ENCODE measurements at places on chromosomes 3 and 15.

- DNase-seq, result no peak
Observed at GRCh38 chr3:30333903-30334302, 272.5 kb upstream of the TGFBR2 start.

DNA sequence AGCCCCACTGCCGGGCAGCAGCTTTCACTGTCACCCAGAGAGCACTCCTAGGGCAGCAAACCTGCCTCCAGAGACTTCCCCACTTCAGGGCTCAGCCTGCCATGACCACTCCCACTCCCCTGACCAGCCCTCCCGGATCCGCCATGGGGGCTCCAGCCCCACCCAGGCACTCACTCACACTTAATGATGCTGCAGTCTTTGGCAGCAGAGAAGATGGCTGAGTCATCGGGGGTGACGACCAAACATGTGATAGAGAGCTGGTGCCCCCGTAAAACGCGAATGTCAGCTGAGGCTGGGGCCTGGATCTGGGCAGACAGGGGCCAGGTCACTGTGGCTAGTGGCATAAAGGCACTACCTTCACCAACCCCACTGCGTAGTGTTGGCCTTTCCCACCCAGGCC, 4.7 kb downstream of the RRP9 start:
- DNase-seq, result no peak

GRCh38 chr3:13040361-13041074, 32.7 kb downstream of the IQSEC1 start:
- DNase-seq, result no peak

GRCh38 chr3:23796518-23796917, 9.2 kb upstream of the UBE2E1 start:
- DNase-seq, result no peak

DNA sequence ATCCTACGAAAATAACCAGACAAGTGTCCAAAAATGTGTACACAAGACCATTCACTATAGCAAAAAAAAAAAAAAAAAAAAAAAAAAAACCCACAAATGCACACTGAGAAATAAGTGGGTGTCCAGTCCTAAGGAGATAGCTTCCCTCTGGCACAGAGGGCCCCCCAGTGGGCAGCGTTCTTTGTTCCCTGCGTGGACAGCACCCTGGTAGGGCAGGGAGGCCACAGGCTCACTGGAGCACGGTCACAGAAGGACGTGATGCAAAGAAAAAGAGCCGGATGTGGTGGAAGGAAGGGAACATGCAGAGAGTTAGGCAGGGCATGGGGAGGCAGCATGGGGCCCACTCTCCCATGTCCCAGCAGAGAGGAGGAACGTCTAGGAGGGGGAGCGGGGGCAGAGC, 210.7 kb upstream of the NSMCE3 start:
- no peak for DNase-seq

- no peak for DNase-seq
Observed at GRCh38 chr3:126313166-126313565, 44.0 kb downstream of the KLF15 start.

- no peak for DNase-seq
Observed at GRCh38 chr3:182414586-182414985, 378.7 kb upstream of the ATP11B start.

- DNase-seq, result no peak
Observed at GRCh38 chr3:29441422-29441821, 160.6 kb downstream of the RBMS3 start.

GRCh38 chr3:72265256-72266015, 480.5 kb upstream of the PROK2 start:
- DNase-seq, result no peak

DNA sequence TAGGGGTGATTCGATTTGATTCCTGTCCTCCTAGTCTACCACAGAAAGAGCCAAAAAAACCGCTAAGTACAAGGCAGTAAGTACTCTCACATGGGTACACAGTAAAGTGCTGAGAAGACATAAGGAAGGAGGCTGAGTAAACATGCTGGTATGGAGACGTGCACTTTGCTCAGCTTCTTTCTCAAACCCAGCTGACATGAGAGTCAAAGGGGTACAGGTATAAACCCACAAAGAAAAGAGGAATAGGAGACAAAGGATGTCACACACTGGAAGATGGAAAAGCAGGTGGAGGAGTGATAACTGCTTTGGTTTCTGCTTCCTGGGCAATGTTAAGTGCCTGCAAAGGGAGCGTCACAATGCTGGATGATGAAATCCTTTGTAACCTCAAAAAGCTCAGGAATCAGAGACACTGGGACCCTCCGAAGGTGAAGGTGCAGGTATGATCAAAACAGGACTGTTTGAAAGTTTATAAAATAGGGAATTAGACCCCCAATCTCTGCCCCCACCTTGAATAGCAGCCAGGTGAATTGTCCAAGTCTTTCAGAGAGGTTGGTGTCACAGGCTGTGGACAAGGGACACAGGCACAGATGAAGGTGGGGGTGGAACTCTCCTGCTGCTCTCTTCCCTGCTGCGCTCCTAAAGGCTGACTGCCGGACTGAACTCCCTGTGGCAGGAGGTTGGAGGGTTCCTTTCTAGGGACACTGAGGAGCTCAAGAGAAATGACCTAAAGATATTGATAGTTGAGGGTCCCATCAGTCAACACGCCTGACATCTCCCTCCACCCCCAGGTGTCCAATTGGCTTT, 101.8 kb downstream of the RAB11A start:
- DNase-seq, result no peak

DNA sequence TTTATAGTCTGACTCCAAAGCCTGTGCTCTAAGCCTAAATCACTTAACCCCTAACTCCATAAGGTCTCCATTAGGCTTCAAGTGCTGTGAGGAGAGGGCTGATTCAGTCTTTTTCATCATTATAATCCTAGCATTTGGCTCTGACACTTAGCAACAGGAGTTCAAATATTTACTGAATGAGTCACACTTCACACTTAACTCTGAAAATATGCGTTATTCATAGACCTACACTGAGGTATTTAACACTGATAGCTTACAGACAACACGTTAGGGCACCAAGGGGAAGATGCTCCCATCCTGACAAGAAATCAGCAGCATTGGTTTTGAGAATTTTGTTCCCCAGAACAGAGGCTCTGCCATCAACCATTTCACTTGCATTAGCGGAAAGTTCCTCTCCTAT, 53.5 kb downstream of the MSL2 start:
- DNase-seq, result no peak

DNA sequence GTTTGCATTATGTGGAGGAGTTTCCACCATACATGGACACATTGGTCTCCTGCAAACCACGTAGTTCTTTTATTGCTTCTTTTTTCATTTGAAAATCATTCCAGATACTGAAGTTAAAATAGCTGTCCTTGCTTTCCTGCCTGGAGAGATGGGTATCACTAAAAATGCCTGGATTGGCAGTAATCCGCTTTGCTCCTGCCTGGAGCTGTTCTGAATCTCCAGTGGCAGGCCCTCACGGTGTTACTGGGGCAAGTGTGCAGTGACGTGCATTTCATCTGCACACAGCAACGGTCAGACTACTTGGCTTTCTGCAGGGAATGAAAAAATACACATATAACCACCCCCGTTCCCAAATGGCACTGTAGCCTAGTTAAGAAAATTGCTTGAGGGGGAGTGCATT, 272.9 kb downstream of the IL5RA start:
- no peak for DNase-seq

GRCh38 chr3:151544164-151544548, 83.3 kb upstream of the IGSF10 start:
- DNase-seq, result no peak

GRCh38 chr3:48372377-48372770, 355 bp downstream of the FBXW12 start:
- DNase-seq, result no peak

GRCh38 chr3:24684506-24685023, 189.9 kb upstream of the THRB start:
- no peak for DNase-seq

GRCh38 chr3:24311881-24312280, 182.8 kb downstream of the THRB start:
- no peak for DNase-seq

GRCh38 chr15:98813951-98814350, 165.6 kb downstream of the IGF1R start:
- no peak for DNase-seq

DNA sequence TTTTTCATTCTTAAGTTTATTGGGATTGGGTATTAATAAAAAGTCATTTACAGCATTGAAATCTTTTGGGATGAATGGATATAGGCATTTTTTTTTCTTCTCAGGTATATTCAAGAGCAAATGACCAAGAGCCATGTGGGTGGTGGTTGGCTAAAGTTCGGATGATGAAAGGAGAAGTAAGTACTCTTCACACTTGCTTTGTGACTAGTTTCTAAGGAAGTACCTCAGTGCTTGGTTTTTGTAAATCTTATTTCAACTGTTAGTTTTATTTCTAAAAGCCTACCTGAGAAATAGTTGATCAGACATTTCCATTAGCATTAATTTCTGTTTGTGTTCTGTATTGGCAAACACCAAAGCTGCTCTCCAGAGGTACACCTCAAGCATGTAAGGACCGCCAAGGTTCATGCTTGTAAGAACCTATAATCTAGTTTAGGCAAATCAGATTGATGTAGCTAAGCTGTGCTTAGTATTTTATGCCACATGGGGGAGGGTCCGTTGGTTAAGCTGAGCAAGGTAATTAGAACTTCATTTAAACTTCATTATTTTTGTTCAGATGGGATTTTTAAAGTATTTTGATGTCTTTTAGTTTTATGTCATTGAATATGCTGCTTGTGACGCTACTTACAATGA, 35.4 kb downstream of the FXR1 start:
- no peak for DNase-seq

DNA sequence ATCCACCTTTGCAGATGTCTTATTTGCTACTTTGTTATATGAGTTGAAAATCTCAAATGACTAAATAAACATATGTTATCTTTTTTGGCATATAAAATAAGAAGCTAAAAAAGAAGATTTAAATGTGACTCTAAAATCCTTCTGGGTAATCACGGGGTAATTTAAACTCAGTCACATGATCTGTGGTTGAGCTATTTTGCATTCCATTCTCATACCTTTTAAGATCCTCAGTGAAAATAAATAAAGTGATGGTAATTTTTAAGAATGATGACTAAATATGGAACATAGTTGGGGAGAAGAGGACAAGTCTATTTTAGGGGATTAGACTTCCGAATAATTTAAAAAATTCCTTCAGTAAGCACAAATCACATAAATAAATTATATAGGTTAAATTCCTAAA, 1076.8 kb downstream of the TUSC7 start:
- DNase-seq, result no peak

- no peak for DNase-seq
Observed at GRCh38 chr15:71648095-71648494, 162.3 kb upstream of the NR2E3 start.

GRCh38 chr15:41911691-41912345, 18.0 kb upstream of the SPTBN5 start:
- no peak for DNase-seq

DNA sequence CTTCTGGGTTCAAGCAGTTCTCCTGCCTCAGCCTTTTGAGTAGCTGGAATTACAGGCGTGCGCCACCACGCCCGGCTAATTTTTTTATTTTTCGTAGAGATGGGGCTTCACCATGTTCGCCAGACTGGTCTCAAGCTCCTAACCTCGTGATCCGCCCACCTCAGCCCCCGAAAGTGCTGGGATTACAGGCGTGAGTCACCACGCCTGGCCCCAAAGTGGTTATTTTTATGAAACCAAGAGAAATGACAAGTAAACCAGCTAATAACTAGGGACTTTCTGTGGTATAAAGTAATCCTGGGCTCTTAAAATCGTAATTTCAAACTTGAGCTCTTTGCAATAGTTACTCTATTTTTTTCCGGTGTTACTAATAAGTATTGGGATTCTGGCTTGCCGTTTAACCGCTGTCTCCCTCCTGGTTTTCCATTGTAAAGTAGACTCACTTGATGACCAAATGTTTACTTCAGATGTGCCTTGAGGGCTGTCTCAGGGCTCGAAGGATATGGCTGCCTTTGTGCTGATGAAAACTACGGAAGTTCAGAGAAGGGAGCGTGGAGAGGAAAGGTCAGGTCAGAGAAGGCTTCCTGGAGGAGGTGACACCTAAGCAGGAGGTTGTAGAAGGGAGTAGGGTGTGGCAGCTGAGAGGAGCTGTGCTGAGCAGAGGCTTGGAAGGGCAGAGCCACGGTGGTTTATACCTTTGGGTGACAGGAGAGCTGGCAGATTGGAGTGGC, 4.2 kb downstream of the ZSCAN2 start:
- DNase-seq, result no peak

DNA sequence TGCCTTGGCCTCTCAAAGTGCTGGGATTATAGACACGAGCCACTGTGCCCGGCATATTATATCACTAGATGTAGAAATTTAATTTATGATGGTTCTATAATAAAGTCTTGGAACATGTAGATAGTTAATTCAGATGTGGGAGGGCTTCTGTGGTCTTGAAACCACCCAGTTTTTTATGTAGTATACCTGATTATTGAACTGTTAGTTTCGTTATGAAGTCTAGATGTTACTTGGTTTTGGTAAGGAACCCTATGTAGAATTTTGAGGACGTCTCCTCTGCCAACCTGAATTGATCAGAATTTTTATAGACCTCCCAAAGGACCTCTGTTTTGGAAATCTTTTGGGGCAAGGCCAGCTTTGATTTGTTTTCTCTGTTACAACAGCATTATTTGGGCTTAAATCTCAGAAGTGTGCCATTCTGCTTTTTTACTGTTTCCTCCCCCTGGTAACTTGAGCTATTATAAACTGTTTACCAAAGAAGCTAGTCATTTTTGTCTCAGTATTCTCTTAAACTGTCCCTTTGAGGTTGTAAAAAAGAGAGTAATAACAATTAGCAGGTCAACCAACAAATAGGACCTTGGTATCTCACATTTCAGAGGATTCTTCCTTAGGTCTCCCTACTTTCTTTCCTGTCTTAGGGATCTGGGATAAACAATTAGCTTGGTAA, 20.8 kb downstream of the AKAP13 start:
- no peak for DNase-seq

DNA sequence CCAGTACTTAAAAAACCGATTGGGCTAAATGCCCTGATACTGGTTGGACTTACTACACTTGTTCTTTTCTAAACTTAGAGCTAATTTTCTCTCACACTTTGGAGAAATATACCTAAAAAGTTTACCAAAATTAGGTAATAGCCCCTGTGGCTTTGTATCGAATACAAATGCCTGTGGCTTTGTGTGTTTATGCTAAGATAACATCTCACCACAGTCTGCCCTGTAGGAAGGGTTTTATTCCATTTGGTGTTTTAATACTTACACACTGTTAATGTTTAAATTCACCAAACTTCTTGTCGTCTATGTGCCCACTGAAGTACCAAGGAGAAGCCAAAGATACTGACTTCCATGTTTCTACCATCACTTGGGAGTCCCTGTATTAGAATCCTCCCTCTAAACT, 66.4 kb downstream of the BCHE start:
- no peak for DNase-seq

DNA sequence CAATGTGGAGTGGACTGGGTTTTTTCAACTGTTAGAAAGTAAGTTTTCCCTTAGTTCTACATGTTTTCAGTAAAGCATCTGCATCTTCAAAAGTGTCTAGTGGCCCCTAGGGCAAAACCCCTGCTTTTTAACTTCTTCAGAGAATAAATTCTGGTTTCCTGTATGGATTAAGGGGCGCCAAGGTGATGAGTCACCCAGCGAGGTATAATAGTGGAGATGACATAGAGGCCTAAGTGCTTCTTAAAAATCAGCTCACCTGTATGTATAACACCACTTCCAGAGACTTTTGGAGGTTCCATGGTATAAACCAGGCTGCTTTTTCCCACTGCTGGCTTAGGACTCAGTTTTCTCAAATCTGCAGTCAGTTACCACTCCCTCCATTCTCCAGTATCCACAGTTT, 68.9 kb downstream of the SYN2 start:
- DNase-seq, result no peak

Measured in globus pallidus (tissue), 1 donor.